Neural crest cell (in vitro differentiated cells): ENCODE measurements at places on chromosomes 3 and 15.

GRCh38 chr15:32866454-32867312, 148.9 kb downstream of the GREM1 start:
- DNase-seq = no peak
- H3K4me1 ChIP-seq = peaks cover 18% of the 10 kb centered on the region
- peaks cover 4% of the 10 kb centered on the region for H3K27me3 ChIP-seq
- no peak overlapping the region for H3K27ac ChIP-seq
- H3K36me3 ChIP-seq = no peaks in the 10 kb centered on the region

DNA sequence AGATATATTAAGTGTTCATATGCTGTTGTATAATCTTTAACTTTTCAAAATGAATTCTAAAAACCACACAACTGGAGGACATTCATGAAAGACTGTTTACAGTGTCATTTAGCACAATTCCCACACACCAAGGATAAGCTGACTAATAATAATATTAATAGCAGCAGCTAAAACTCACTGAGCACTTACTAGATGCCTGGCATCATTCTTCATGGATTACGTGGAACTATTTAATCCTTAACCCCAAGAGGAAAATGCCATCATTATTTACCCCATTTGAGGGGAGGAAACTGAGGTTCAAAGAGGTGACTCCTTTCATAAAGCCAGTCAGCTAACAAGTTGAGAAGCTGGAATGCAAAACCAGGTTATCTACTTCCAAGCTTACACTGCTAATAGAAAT, 77.0 kb downstream of the TMEM108 start:
- peaks cover 24% of the 10 kb centered on the region for H3K4me1 ChIP-seq
- H3K27me3 ChIP-seq = no peaks in the 10 kb centered on the region
- H3K27ac ChIP-seq = no peak overlapping the region
- H3K4me3 ChIP-seq = no peak overlapping the region

DNA sequence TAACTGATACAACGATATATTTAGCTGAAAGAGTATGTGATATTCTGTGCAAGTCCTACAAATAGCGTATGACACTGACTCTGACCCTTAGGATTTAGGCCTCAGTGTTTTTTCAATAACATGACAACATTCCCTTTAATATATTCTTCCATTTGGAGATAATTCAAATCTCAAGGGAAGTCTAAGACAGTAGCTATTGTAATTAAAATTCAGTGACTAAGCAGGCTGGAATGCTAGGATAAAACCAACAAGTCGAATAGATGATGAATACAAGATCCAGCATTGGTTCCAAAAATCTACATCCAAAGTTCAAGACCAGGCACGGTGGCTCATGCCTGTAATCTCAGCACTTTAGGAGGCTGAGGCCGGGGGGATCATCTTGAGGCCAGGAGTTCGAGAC, 56.2 kb downstream of the QTRT2 start:
- H3K27ac ChIP-seq = no peak overlapping the region
- H3K36me3 ChIP-seq = no peaks in the 10 kb centered on the region
- peaks cover 17% of the 10 kb centered on the region for H3K4me1 ChIP-seq

DNA sequence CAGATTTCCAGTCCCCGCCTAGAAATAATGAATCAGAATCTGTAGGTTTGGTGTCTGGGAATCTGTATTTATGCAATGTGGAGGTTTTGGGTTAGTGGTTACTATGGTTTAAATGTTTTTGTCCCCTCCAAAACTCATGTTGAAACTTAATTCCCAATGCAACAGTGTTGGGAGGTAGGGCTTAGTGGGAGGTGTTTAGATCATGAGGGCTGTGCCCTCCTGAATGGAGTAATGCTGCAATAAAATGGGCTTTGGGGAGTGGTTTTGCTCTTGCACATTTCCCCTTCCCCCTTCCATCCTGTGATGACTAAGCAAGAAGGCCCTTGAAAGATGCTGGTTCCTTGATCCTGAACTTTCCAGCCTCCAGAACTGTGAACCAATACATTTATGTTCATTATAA, 9.2 kb upstream of the RFC4 start:
- no peak overlapping the region for H3K27ac ChIP-seq
- H3K4me3 ChIP-seq = no peak overlapping the region
- no peaks in the 10 kb centered on the region for H3K36me3 ChIP-seq

DNA sequence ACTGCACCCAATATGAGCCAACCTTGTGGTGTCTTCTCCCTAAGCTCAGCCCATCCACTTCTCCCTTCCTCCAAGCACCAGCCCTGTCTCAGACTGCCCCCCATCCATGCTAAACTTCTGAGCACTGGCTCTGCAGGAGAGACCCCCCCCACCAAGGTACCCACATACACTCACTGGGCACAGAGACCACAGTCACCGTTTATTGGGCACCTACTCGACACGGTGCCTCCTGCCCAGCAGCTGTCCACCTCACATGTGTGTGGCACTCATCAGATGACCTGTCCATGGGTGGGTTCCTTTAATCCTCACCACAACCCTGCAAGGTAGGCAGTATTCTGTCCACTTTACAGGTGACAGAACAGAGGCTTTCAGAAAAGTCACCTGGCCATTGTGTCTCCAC, 22.3 kb upstream of the SFMBT1 start:
- peaks cover 19% of the 10 kb centered on the region for H3K27me3 ChIP-seq
- H3K36me3 ChIP-seq = no peaks in the 10 kb centered on the region
- peak overlapping the region; percentile 12 for H3K27ac ChIP-seq
- H3K4me3 ChIP-seq = no peak overlapping the region
- no peak for DNase-seq
- H3K4me1 ChIP-seq = peaks cover 8% of the 10 kb centered on the region

GRCh38 chr15:73081321-73081958, 29.2 kb downstream of the NEO1 start:
- H3K4me1 ChIP-seq = peaks cover 15% of the 10 kb centered on the region
- no peaks in the 10 kb centered on the region for H3K27me3 ChIP-seq
- H3K4me3 ChIP-seq = no peak overlapping the region
- no peaks in the 10 kb centered on the region for H3K36me3 ChIP-seq
- no peak overlapping the region for H3K27ac ChIP-seq
- peak; percentile 1 for DNase-seq

GRCh38 chr3:141996437-141996836, 120.0 kb downstream of the ATP1B3 start:
- DNase-seq = no peak
- peaks cover 5% of the 10 kb centered on the region for H3K36me3 ChIP-seq
- H3K27me3 ChIP-seq = no peaks in the 10 kb centered on the region
- no peak overlapping the region for H3K27ac ChIP-seq
- H3K4me3 ChIP-seq = no peak overlapping the region
- peaks cover 8% of the 10 kb centered on the region for H3K4me1 ChIP-seq

GRCh38 chr3:153144779-153145178, 17.2 kb upstream of the RAP2B start:
- DNase-seq = no peak
- H3K36me3 ChIP-seq = no peaks in the 10 kb centered on the region
- H3K4me3 ChIP-seq = no peak overlapping the region

- no peak for DNase-seq
- no peaks in the 10 kb centered on the region for H3K27me3 ChIP-seq
- H3K4me3 ChIP-seq = no peak overlapping the region
- H3K27ac ChIP-seq = no peak overlapping the region
Measured at GRCh38 chr3:143648708-143649107, 199.6 kb downstream of the SLC9A9 start.

DNA sequence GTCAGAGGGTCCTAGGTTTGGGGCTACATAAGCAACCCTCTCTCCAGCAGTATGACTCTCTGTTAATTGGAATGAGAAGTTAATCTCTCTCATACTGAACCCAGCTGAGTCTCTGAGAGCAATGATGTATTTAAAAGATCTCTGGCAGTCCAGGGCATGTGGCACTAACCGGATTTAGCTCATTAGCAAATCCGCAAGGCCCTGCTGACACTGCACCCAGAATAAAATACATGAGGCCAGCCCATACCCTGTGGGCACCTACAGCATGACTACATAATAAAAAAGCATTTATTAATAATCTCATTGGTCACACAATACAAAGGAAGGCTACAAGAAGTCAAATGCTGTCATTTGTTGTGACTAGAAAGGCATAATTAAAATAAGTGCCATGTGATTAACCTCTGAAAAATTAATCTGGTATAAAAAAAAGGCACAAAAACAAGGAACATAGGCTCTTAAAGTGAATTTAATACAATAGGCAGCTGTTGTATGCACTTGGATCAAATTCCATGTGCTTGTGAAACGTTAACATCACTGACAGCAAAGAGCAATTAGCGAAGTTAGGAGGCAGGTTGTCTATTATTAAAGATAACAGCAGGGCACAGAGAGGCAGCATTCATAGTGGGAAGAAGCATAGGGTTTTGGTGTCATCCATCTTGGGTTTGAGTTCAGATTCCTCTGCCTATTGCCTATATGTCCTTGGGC, 381.2 kb downstream of the WDR72 start:
- no peak overlapping the region for H3K4me3 ChIP-seq
- no peak overlapping the region for H3K27ac ChIP-seq
- DNase-seq = no peak
- no peaks in the 10 kb centered on the region for H3K36me3 ChIP-seq

GRCh38 chr3:132006605-132007204, 28.1 kb downstream of the CPNE4 start:
- no peak overlapping the region for H3K4me3 ChIP-seq
- H3K27ac ChIP-seq = no peak overlapping the region
- peaks cover 15% of the 10 kb centered on the region for H3K27me3 ChIP-seq
- no peaks in the 10 kb centered on the region for H3K36me3 ChIP-seq
- peaks cover 11% of the 10 kb centered on the region for H3K4me1 ChIP-seq

- DNase-seq = no peak
- peaks cover 8% of the 10 kb centered on the region for H3K36me3 ChIP-seq
- H3K4me3 ChIP-seq = no peak overlapping the region
- H3K27ac ChIP-seq = no peak overlapping the region
- peaks cover 15% of the 10 kb centered on the region for H3K4me1 ChIP-seq
- no peaks in the 10 kb centered on the region for H3K27me3 ChIP-seq
Measured at GRCh38 chr3:46942076-46942475, 34.5 kb downstream of the CCDC12 start.

DNA sequence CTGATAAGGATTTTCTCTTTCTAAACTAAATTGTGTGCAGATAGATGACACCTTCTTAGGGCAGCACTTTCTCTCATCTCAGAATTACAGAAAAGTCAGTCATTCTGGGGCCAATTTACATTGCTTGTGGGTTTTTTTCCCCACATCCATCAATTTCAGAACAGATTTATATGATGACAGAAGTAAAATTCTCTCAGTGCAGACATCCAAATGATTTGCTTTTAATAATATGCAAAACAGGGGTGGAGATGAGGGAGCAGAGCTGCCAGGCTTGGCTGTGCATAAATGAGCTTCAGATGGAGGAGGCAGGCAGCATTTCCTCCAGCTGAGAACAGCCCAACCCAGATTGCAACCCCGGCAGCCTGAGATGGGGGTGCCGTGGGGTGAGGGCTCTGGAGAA, 44.0 kb downstream of the EDEM1 start:
- H3K4me1 ChIP-seq = no peaks in the 10 kb centered on the region
- no peak for DNase-seq
- H3K27me3 ChIP-seq = no peaks in the 10 kb centered on the region

DNA sequence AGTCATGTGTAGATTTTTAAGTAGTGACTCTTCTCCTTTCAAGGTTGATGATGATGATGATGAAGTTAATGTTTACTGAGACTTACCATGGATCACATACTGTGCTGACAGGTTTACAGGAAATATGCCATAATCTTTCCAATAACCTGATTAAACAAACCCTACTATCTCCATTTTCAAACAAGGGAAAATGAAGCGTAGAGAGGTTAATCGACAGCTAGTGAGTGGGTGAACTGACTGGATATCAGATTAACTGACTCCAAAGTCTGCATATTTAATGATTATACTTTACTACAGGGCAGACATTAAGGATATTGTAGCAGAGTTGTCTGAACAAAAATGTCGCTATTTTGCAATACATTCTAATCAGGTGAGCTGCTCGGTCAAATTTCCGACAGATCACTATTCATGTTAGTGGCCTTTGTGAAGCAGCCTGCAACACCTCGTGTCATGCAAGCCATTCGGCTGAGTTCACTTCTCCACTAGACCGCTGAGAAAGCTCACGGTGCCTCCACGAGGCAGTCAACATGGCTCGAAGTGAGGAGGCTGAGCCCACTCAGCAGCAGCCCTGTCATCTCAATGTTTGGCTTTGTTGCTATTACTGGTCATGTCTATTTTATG, 264.2 kb downstream of the NFKBIZ start:
- H3K36me3 ChIP-seq = no peaks in the 10 kb centered on the region
- H3K4me3 ChIP-seq = no peak overlapping the region
- no peaks in the 10 kb centered on the region for H3K27me3 ChIP-seq
- DNase-seq = no peak
- no peaks in the 10 kb centered on the region for H3K4me1 ChIP-seq

DNA sequence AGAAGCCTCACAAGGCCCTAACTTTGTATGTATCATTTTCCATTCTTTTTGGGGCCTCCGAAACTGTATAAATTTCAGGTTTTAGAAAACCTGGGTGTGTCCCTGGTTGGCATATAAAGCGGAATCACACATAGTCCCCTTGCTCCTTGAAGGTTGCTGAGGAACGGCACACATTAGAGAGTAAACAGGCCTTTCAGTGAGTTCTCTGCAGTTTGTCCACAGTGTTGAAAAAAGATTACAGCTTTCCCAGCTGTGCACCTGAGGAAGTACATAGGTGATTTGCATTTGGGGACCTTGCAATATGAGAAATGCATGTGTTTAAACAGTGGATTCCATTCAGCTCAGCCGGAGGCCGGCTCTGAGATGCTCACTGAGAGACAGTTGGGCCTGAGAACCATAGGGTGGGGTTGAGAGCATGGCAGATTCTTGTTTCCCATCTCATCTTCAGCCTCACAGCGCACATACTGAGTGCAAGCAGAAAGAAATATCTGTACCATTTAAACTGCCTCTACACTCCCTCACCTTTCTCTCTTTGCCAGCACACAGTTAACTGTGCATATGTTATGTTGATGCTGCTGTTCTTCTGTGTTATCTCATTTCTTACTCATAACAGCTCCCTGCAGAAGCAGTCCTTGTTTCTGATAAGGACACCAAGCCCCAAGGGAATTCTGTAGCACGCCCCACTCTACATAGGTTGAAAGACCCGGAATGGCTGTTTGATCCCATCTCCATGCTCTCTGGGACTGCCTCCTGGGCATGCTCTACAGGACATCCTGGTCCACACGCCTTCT, 60.4 kb downstream of the BOC start:
- H3K36me3 ChIP-seq = peaks cover 25% of the 10 kb centered on the region
- no peak for DNase-seq
- H3K4me1 ChIP-seq = peaks cover 62% of the 10 kb centered on the region
- no peak overlapping the region for H3K4me3 ChIP-seq

- no peaks in the 10 kb centered on the region for H3K36me3 ChIP-seq
- no peaks in the 10 kb centered on the region for H3K27me3 ChIP-seq
- no peaks in the 10 kb centered on the region for H3K4me1 ChIP-seq
- no peak overlapping the region for H3K4me3 ChIP-seq
- no peak for DNase-seq
- H3K27ac ChIP-seq = no peak overlapping the region
Measured at GRCh38 chr3:31367518-31367917, 165.2 kb upstream of the STT3B start.

DNA sequence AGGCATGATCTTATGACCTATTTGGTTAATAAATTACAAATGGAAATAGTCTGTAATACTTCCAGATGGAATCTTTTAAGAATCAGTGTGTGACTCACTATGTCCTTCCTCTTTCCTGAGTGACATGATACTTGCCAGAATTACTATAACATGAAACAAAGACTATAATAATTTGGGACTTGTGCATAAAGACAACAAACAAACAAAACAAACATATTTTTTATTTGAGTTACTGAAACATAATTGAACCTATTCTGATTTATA, 1268.1 kb downstream of the OTOL1 start:
- no peak overlapping the region for H3K4me3 ChIP-seq
- peaks cover 3% of the 10 kb centered on the region for H3K36me3 ChIP-seq
- H3K27ac ChIP-seq = no peak overlapping the region
- no peak for DNase-seq
